Activated T-cell treated with anti-CD3 and anti-CD28 coated beads for 24 hours (primary cell): ENCODE measurements at places on chromosomes 6 and 20.

DNA sequence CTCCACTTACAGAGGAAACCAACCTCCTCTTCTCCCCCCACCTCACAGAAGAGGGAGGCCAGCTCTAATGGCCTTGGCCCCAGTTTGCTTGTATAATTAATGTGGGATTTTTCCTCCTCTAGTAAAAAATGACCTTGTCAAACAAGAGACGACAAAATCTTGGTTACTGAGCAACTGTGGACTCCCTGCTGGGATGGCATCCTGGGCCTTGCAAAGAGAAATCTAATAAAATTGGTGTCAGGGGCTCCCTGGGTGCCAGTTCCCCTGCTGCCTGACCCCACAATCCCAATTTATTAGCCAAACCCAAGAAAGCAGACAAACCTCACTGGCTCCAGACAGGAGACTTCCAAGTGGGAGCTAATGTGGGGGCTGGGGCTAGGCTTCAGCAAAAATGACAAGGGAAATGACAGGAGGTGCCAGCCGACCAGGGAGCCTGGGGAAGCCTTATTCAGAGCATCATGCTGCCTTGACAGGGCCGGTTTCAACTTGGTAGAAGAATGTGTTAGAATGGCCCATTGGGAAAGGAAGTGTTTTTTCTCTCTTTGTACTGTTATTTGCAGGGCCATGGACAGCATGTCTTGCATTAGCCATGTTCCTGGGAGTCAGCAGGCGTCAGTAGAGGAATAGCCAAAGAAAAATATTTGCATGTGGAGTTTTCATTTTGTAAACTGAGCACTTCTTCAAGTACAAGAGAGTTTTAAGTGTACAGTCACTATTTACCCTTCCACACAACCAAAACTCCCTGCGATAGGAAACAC lies 816.9 kb downstream of the DHX35 start:
- no peak for DNase-seq

DNA sequence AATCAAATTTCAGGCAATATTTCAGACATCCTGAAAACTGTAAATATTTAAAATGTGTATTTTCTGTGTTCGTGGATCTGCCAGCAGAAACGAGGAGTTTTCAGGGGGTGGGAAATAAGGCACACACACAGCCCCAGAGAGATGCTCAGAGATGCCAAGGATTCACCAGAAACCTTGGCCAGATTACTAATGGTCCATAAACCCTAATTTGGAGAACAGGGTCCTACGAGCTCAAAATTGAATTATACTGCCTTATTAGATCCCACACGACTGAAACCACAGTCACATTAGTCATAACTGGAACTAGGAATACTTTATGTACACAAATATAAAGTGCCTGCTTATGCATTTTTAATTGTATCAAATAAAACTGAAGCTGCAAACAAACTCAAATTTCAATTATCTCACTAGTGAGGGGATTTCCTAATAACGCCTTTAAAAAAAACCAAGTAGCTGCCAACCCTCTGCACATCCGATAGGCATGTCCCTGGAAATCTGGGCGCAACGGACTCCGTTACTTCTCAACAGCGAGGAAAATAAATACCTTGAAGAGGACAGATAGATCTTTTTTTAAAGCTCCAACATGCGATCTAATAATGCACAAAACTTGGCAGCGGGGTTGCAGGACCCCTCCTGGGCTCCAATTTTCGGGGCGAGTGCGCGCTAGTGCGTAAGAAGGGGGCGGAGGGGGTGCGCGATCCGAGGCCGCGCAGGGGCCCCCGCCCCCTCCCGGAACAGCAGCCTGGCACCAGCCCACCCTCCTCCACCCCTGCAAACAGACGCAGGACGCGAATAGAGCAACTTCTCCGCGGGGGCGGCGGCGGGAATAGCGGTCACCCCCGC lies 897 bp downstream of the CHD6 start:
- DNase-seq = peak; percentile 1

GRCh38 chr6:106022801-106023200 lies 63.3 kb upstream of the PRDM1 start:
- DNase-seq = no peak

GRCh38 chr6:42281570-42281969 lies 63.9 kb upstream of the MRPS10 start:
- DNase-seq = no peak

DNA sequence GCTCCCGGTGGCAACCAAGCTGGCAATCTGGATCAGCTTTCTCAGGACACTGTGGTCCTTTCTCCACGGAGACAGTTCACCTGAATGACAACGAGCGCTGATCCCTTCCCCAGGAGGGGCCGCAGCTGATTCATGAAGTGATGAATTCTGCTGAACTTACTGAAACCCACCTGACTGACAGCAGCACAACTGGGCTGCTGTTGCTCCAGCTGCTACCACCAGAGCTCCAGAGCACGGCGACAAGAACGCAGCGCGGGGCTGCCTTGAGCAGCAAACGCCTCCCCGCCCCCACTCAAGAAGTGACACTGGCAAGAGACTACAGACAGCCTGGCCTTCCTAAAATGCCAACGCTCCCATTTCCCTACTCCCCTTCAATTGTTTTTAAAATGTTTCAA lies 10.0 kb downstream of the PXDC1 start:
- no peak for DNase-seq

DNA sequence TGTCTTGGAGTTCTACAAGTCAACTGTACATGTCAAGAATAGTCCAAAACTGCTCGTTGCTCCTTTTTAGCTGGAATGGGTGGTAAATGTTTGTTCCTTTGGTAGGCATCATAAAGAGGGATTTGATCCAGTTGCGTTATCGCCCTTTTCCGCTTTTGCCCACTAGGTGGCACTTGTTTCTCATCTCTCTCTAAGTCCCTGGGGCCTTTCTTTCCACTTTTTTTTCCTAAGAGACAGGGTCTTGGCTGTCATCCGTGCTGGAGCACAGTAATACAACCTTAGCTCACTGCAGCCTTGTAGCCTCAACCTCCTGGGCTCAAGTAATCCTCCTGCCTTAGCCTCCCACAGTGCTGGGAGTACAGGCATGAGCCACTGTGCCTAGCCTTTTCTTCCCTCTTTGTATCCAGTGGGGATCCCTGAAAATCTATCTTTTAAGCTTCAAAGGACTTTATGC lies 20.7 kb downstream of the GTPBP2 start:
- peak; percentile 14 for DNase-seq

GRCh38 chr6:111603685-111604084 lies 2.0 kb downstream of the TRAF3IP2 start:
- DNase-seq = no peak

DNA sequence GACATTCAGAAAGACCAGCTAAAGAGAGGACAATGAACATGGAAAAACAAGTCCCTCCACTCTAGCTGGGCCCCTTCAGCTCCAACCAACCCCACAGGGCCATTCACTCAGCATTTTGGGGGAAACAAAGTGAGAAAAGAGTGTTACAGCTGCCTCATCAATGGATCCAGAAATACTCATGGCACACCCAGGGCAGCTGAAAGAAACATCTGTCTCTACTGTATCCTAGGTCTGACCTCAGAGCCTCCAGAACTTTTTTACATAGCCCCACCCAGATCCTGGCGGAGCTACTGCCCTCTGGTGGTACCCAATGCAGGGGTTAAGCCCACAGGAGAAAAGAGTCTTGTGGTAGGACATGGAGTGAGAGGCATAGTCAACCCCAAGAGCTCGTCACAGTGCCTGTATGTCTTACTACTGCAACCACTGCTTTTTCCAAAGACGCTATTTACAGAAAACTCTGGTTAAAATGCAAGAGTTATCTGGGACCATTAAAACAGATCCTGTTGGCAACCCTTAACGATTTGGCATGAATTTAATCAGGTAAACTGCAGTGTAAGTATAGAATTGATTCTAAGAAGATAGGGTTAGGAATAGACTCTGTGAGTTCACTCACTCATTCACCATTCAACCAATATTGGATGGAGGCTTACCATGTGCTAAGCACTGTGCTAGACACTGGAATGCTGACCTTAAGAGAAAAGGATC lies 37.4 kb upstream of the FAM83C start:
- peak; percentile 37 for DNase-seq

DNA sequence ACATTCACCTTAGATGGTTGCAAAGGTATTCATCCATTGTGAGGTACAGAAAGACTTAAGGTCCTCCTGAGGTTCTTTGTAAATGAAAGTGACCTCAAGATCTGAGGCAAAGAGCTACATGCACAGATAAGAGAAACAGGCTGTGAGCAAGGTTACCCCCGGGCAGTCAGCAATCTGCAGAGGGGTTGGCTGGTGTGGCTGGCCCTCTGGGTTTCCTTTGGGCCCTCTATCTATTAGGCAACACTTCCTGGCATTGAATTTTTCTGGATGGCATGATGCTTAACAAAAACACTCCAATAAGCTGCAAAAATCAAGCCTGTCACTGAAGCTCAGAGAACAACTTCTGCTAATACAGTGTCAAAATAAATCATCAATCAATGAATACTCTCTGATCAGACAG lies 48.9 kb upstream of the RALGAPA2 start:
- DNase-seq = no peak

DNA sequence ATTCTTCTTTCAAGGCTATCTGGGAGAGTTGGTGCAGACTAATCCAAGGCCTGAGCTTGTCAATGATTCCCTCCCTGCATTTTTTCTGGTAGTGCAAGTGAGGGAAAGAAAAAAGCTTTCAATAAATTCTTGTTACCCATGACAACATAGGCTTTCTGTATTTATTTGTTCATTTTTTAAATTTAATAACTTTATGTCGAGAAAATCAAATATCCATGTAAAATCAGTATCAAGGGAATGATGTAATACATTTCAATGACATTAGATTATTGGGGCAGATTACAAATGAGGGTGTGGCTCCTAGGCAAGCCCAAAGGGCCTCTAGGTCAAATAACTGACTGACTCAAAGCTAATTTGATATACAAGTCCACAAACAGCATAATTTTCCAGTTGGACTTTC lies 104.0 kb downstream of the GJA1 start:
- DNase-seq = no peak

DNA sequence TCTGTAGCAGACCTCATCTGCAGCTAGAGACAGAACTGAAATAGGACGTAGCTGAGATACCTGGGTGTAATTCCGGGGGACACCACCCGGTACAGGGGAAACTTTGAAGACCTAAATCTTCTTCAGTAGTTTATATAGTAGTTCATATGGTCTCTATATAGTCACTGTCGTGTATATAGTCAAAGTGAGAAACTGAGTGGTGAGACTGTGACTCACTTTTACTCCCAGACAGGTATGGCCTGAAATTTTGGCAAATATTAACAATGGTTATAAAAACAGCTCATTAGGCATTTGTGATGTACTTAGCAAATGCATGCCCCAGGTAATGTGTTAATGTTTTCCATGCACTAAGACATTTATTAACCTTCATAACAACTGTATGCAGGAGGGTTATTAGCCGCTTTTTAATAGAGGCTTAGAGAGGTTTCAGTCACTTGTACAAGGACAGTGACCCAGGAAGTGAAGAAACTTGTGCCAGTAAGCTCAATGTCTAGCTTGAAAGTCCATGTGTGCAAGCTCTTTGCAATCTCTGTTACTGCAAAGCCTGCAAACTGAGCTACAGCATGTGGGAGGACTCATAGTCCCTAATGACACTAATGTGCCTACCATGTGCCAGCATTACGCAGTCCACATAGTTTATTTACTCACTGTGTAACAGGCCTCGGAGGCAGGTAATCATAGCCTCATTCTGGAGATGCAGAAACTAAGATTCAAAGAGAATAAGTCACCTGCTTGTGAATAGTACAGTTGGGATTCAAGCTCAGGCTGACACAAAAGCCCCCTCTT lies 165.4 kb upstream of the CHD6 start:
- no peak for DNase-seq

DNA sequence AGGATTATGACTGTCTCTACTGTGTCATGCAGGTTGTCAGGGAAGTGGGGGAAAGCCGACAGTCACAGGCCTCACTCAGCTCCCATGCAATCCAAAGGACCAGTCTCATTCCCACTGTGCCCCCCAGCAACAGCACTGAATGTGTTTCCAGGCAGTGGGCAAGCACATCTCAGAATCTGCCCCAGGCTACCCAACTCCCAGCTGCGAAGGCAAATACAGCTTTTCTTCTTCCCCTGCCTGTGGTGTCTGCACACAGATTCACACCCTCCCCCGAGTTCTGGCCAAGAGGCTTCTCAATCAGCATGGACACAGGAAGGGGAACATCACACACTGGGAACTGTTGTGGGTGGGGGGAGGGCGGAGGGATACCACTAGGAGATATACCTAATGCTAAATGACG lies 75.3 kb downstream of the SNAP91 start:
- no peak for DNase-seq

DNA sequence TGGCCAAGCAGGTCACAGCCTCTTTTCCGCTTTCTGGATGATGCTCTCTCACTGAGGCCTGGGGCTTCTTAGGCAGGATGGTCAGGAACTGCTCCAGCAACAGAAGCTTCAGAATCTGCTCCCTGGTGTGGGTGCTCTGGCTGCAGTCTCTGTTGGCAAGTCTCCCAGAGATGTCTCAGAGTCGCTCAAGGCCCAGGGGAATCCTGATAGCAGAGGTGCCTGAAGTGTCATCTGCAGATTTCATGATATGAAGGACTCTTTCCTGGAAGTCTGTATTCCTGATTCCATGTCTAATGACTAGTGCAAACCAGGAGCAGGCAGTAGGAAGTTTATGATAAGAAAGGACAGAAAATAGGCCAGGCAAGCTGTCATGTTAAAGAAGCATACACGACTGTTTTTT lies 20.3 kb downstream of the ZSCAN31 start:
- DNase-seq = no peak

- DNase-seq = no peak
These were observed 502 bp upstream of the GNAS start for GRCh38 chr20:58851969-58852458.

- DNase-seq = no peak
These were observed 33.7 kb upstream of the GPR6 start for GRCh38 chr6:109944448-109944847.

DNA sequence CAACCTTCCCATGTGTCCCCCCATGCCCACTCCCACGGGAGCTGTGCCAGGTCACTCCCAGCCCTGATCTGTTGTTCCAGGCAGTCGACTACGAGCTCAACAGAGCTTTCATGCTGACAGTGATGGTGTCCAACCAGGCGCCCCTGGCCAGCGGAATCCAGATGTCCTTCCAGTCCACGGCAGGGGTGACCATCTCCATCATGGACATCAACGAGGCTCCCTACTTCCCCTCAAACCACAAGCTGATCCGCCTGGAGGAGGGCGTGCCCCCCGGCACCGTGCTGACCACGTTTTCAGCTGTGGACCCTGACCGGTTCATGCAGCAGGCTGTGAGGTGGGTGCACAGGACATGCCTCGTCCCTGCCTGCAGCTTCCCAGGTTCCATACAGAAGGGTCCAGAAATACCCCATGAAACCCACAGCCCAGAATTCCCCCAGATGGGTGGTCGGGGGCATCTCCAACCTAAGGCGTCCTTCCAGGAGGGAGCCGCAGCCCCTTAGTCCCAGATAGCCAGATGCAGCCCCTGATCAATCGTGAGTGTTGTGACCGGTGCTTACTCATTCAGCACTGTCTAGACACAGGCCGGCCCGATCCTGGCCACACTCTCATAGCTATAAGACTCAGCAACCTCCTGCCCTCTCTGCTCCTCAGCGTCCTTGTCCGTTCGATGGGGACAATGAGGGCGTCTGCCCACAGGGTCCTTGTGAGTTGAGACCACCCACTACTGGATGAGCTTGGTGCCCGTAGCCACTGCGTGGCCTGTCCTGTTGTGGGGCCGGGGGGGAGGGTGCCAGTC lies 142.1 kb downstream of the TAF4 start:
- DNase-seq = no peak
